Activated naive CD4-positive, alpha-beta T cell (primary cell): ENCODE measurements at places on chromosomes 13 and 19.

GRCh38 chr13:57644106-57644505, 12.6 kb downstream of the PCDH17 start:
- no peak for DNase-seq

GRCh38 chr13:28394422-28394821, 100.5 kb downstream of the FLT1 start:
- DNase-seq = no peak

DNA sequence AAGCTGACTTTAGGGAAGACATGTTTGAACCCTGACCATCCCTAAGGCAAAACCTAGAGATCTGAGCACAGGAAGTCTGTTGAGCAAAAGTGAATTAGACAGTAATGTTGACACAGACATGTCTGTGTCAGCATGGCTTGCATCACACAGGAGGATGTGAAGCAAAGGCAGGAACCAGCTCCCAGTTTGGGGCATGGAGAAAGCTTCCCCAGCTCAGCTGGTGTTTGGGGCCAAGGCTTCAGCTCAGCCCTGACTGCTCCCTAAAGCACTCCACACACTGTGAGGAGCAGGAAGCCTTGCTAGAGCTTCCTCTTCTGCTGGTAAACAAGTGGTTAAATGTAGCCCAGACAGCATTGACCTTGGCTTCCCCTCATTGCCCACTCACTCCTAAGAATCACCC, 153.8 kb upstream of the UBL3 start:
- no peak for DNase-seq

DNA sequence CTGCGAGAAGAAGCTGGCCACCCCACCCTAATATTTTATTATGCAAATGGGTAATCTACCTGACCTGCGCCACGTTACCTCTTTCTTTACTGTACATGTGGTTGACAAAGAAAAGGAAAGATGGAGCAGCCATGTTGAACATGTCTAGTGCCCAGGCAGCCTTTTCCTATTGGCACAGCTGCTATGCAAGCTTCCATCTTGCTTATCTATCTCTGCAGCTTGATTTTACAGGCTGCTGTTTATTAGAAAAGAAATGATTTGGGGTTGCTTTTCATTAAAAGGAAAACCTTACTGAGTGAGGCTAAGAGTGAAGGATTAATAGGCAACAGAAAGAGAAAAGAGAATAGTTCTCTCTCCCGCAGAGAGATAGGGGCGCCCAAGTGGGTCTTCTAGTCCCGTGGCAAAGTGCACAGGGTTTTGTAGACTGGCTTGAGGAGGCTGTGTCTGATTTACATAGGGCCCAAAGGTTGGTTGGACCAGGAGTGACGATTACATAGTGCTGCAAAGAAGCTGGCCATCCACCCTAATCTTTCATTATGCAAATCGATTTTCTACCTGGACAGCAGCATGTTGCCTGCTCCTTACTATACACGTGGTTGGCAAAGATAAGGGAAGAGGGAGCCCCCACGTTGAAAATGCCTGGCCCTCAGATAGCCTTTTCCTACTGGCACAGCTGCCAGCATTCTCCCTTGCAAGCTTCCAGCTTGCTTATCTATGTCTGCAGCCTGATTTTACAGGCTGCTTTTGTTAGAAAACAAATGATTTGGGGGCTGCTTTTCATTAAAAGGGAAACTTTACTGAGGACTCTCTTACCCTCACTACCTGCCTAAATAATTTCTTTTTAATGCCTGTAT, 28.3 kb downstream of the OR10H4 start:
- DNase-seq = no peak

- no peak for DNase-seq
Measured at GRCh38 chr19:7617172-7617571, 12.2 kb downstream of the XAB2 start.

DNA sequence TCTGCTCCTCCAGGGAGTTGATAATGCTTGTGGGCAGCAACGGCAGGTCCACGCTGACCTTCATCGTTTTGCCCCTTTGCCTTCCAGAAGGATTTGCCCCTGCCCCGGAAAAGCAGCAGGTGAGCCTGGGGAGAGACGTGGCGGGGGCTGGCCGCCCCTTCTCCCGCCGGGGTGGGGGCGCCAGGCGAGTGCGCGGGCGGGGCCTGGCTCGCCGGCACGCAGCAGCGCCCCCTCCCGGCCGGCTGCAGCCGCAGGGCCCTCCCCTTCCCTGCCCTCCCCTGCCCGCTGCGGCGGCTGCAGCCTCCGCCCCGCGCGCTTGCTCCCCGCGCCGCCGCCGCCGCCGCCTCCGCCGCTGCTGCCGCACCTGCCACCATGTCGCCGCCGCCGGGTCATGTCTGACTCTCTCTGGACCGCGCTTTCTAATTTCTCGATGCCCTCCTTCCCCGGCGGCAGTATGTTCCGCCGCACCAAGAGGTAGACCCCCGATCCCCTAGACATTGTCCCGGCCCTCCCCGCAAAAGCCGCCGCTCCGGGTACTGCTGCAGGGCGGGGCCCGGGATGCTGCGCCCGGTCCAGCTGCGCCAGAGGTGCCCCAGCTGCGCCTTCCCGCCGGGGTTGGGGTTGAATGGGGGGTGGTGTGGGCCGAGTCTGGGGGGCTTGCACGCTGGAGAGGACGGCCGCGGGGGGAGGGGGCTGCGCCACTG, at the start of gene MAST1:
Gene MAST1, plus strand, starts transcription at position 334 of the 704 bp plus-strand sequence. Its CDS starts 58 bp downstream, at position 392.
- DNase-seq = no peak

DNA sequence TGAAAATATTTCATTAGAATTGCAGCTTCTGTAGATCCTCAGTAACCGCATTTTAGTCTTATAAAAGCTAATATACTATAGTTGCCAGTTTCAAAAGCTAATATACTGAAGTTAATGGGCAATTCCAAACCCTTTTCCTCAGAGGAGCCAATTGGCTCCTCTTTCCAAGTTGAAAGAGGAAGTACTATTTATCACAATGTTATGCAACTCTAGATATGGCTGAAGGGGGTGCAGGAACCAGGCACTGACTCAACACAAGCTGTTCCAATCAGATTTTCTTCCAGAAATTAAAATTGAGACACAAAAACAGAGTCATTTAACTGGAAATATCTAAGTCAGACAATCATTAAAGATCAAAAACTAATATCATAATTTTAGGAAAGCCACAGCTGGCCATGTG, 258.9 kb downstream of the PCDH20 start:
- no peak for DNase-seq

GRCh38 chr19:46797881-46798280, 9.5 kb upstream of the SLC1A5 start:
- DNase-seq = no peak

DNA sequence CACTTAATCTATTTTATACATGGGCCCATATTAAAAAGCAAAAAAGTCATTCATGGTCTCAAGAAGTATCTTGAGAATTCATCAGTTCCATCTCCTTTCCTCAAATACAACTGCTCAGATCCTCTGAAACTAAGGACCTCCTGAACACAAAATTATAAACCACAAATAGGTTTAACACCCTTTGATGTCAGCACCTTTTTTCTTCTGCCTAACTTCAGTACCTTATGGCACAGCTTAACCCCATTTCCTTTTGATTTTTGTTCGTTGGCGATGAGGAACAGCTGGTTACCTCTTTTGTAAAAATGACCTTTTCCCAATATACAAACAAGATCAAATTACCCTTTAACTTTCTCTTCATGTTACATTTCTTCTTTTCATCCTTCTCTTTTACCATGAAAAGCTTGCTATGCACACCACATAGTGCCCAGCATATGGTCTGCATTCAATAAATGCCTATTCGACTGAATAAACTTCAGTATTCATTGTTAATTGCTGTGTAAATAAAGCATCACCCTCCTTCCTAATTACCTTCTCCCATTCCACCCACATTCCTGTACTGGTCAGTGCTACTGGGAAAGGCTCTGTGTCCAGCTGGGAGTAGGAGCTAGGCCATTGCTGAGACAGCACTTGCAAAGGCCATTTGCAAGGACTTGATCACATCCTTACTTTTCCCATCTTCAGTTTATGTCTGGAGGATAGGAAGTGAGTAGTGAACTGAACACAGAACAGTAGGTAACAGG, 317.9 kb downstream of the SHISA2 start:
- no peak for DNase-seq

DNA sequence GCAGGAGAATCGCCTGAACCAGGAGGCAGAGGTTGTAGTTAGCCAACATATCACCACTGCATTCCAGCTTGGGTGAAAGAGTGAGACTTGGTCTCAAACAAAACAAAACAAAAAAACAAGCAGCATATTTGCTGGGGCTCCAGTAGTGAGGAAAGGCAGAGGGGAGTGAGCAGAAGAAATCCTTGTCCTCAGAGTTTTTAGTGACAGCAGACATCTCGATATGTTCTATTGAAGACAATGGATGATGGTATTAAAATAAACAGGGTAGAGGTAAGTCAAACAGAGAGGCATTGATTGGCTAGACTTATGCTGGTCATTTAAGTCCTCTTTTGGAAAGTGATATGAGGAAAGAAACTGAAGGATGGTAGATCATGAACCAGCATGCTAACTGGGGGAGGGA, 19.0 kb downstream of the NLRP7 start:
- no peak for DNase-seq

- DNase-seq = no peak
Measured at GRCh38 chr19:30647891-30648720, 275.9 kb downstream of the ZNF536 start.

- no peak for DNase-seq
Measured at GRCh38 chr19:29446361-29446760, 79.4 kb upstream of the VSTM2B start.

- DNase-seq = no peak
Measured at GRCh38 chr13:39306639-39307589, 268.7 kb downstream of the NHLRC3 start.
